Left lung (tissue), 14 donors: ENCODE measurements at places on chromosomes 7 and 10. TPM values are rescaled to one million over a fixed set of nuclear protein-coding genes. Genes with fewer than 3 reads are reported as not detected.

GRCh38 chr7:112116358-112116757 is 89.8 kb downstream of the DOCK4 start:
- H3K27ac ChIP-seq = no peak overlapping the region
- H3K4me1 ChIP-seq = peaks cover 12% of the 10 kb centered on the region
- DNase-seq = no peak
- no peaks in the 10 kb centered on the region for H3K36me3 ChIP-seq

GRCh38 chr7:147412782-147413556 is 1177.6 kb upstream of the C7orf33 start:
- H3K4me3 ChIP-seq = no peak overlapping the region
- no peaks in the 10 kb centered on the region for H3K36me3 ChIP-seq
- DNase-seq = no peak
- no peak overlapping the region for H3K27ac ChIP-seq

Gene FAM24B
- 4.0 TPM for total RNA-seq

Gene LRRTM3
- not detected for total RNA-seq

- no peaks in the 10 kb centered on the region for H3K4me1 ChIP-seq
- H3K36me3 ChIP-seq = peaks cover 71% of the 10 kb centered on the region
- DNase-seq = no peak
- H3K27ac ChIP-seq = no peak overlapping the region
Measured at GRCh38 chr10:68348265-68348741, 15.6 kb upstream of the PBLD start.

Gene ATP6V0A4
- 7.3 TPM for total RNA-seq

DNA sequence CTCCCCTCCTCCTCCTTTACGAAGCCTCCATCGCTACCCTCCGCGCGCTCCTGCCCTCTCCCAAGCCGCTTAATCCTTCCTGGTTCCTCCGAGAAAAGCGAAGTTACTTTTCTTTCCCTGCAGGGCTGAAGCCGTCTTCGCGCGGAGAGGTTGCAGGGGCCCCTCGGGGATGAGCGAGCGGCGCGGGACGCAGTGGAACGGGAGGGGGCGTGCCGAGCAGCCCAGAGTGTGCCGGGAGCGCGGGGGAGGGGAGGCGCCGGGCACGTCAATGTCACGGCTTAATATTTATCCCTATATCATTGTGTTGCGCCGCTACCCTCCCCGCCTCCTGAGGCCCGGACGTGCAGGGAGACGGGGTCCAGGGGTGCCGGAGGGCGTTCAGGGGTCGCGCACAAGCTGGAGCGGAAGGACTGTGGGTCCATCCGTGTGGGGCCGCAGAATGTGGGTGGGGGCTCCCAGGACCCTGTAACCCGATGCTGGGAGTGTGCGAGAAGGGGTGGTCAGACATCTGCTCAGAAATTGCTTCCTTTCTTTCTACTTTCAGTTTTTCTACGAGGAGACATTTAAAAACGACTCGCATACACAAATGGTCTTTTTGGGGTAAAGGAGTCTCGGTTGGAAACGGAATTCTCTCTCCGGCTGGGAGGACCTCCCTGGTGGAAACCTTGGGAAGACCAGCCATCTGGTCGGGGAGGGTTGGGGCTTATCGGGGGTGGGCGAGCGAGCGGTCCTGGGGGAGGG is 2.4 kb downstream of the CDK6 start:
- H3K4me1 ChIP-seq = peaks cover 2% of the 10 kb centered on the region
- DNase-seq = peak; percentile 88
- peak overlapping the region; percentile 82 for H3K4me3 ChIP-seq
- no peaks in the 10 kb centered on the region for H3K36me3 ChIP-seq

DNA sequence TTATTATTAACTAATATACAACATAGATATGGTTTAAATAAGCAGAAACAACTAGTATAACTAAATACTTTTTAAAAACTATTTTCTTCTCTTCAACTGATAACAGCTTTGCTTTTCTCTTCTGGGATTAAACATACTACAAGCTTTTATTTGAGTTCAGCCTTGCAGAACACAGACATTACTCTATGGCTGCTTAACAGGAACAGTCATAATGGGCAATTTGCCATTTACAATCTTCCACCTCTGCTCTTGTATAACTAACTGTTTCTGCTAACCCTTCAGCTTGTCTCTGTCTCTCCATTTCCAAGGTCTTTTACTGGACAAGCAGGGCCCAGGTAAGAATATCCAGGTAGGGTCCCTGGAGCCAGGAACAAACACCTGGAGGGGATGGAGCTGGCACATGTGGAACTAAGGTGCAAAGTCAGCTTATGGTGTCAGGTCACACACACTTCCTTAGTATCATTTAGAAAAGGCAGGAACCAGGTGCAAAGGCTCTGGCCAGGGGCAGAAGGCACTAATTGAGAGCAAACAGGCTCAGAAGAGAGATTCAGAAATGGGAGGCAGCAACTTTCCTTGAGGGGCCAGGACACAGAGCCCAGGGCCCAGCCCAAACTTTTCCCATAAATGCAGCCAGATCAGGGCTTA is 93.1 kb downstream of the STRA8 start:
- H3K4me3 ChIP-seq = no peak overlapping the region
- no peak overlapping the region for H3K27ac ChIP-seq
- no peaks in the 10 kb centered on the region for H3K36me3 ChIP-seq
- DNase-seq = no peak
- H3K27me3 ChIP-seq = no peaks in the 10 kb centered on the region

GRCh38 chr10:49235392-49235791 is 47.2 kb upstream of the TMEM273 start:
- H3K36me3 ChIP-seq = no peaks in the 10 kb centered on the region
- H3K4me3 ChIP-seq = no peak overlapping the region
- H3K27ac ChIP-seq = no peak overlapping the region

Gene PTEN
- 118 TPM for total RNA-seq

Gene RAB19
- total RNA-seq = 1.6 TPM

GRCh38 chr10:48684463-48684791 is 246 bp upstream of the WDFY4 start:
- no peak for DNase-seq
- H3K4me3 ChIP-seq = no peak overlapping the region
- H3K27ac ChIP-seq = no peak overlapping the region
- H3K4me1 ChIP-seq = no peaks in the 10 kb centered on the region
- no peaks in the 10 kb centered on the region for H3K27me3 ChIP-seq

Gene PTPRN2
- total RNA-seq = 6.9 TPM

GRCh38 chr7:780081-780480 is 52.2 kb upstream of the SUN1 start:
- no peak overlapping the region for H3K4me3 ChIP-seq
- DNase-seq = peak; percentile 71

Gene DNA2
- total RNA-seq = 7.2 TPM

DNA sequence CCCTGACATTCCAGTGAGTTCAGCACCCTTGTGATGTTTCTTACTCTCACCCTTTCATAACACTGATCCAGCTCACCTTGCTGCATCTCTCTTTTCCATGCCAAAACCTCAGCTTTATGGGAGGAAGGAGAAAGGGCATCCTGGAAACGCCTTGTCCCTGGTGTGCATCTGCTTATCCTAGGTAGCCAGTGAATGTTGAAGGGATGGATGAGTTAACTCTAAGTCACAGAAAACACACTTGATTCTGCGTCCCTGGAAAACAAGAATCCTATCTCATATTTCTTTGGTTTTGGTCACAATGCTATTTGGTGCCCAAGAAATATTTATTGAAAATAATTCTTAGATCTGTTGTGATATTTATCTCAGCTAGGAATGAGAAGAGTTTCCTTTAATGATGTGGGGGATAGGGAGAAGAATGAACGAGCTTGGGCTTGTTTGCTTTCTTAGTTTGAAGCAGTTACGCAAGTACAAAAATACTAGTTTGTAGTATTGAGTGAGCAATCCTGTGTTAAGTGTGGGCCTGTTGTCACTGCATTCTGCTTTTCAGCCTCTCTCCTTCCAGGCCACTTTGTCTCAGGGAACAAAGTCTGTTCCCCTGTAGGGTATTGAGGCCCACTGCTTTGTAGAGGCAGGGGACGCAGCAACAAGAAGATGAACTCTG is 126.5 kb downstream of the ARID5B start:
- H3K4me3 ChIP-seq = no peak overlapping the region
- H3K4me1 ChIP-seq = peaks cover 13% of the 10 kb centered on the region
- no peak overlapping the region for H3K27ac ChIP-seq
- H3K36me3 ChIP-seq = no peaks in the 10 kb centered on the region

GRCh38 chr10:8137272-8137681 is 82.8 kb downstream of the GATA3 start:
- no peak for DNase-seq
- H3K4me3 ChIP-seq = no peak overlapping the region
- no peaks in the 10 kb centered on the region for H3K4me1 ChIP-seq
- H3K27me3 ChIP-seq = peaks cover 18% of the 10 kb centered on the region
- no peaks in the 10 kb centered on the region for H3K36me3 ChIP-seq

DNA sequence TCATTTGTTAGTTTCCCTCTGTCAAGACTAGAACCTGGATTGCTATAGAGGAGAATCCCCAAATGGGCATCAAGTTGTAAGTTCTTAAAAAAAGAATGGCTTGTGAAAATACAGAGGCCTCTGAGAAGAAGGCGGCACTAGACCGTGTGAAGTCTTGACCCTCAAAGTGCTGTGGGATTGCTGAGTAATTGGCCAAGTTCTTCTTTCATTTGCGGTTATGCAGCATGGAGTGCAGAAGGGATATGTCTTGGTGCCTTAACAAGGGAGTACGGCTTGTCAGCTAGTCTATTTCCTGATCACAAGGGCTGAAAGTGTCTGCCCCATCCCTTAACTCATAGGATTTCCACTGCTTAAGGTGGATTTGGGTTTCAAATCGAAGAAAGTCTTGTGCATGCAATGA is 81.2 kb downstream of the MKX start:
- H3K4me3 ChIP-seq = no peak overlapping the region
- no peaks in the 10 kb centered on the region for H3K36me3 ChIP-seq
- peaks cover 16% of the 10 kb centered on the region for H3K4me1 ChIP-seq
- no peaks in the 10 kb centered on the region for H3K27me3 ChIP-seq
- no peak overlapping the region for H3K27ac ChIP-seq

DNA sequence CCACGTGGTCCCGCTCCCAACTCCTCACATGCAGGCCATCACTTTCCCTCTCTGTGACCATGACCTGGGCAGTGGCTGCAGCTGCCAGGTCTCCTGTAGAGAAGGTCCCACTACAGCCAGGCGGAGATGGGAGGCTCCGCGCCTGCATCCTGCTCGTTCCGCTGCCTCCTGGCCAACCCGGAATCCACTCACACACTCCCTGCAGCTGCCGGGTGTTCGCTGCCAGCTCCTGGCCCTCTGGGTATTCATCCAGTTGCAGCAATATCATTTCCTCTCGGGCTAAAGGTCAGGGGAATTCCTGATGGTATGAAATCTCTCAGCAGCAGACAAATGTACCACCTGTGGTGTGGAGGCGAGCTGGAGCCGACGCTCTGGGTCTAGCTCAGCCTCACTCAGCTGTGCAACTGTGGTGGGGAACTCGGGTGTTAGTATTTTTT is 65.7 kb downstream of the TLL2 start:
- peaks cover 20% of the 10 kb centered on the region for H3K27me3 ChIP-seq
- DNase-seq = no peak
- H3K4me3 ChIP-seq = no peak overlapping the region
- no peaks in the 10 kb centered on the region for H3K36me3 ChIP-seq
- H3K4me1 ChIP-seq = no peaks in the 10 kb centered on the region
- no peak overlapping the region for H3K27ac ChIP-seq

DNA sequence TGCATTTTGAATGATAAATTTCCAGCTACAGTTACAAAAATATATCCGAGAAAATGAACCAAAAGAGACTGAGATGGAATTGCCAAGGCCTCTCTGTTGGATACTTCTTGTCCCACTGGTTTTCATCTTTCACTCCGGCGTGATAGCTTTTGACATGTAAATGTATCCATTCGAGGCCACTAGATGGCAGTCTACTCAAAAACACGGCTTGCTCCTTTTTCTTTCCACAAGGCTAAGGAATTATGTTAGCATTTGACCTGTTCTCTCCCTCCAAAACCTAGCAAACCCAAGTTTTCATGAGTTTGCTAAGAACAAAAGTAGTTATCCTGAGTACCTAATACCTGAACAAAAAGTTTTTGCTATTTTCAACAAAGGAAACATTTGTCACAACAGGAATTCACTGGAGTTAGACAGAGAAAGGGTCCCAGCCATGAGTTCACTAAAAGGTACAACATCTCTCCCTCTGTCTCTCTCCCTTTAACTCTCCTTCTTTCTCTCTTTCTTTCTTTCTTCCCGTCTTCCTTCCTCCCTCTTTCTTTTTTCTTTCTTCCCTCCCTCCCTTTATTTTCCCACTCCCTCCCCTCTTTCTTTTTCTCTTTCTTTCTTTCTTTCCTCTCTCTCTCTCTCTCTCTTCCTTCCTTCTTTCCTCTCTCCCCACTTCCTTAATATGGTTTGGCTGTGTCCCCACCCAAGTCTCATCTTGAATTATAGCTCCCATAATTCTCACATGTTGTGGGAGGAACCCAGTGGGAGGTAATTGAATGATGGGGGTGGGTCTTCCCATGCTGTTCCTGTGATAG is 207.9 kb upstream of the MYO3A start:
- no peaks in the 10 kb centered on the region for H3K4me1 ChIP-seq
- H3K36me3 ChIP-seq = no peaks in the 10 kb centered on the region
- H3K4me3 ChIP-seq = no peak overlapping the region
- peak; percentile 34 for DNase-seq
- H3K27ac ChIP-seq = no peak overlapping the region

Gene BCAP29
- total RNA-seq = 80.3 TPM

DNA sequence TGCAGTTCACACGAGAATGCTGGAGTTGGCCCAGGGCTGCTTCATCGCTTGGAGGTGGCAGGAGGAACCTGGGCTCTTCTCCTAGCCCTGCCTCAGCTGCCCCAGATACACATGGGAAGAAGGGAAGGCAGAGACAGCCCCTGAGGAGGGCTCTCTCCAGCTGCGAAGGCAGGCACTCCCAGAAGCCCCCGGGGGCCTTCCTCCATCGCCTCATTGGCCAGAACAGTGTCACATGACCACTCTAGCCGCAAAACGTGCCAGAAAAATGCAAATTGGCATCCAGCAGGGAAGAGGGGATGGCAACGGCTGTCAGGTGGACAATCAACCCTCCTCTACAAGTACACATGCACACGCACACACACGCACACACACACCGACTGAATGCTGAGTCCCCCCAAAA is 217.8 kb upstream of the FRMD4A start:
- H3K4me1 ChIP-seq = peaks cover 95% of the 10 kb centered on the region
- H3K4me3 ChIP-seq = no peak overlapping the region
- DNase-seq = no peak
- H3K27me3 ChIP-seq = no peaks in the 10 kb centered on the region
- H3K27ac ChIP-seq = peak overlapping the region; percentile 89
- peaks cover 12% of the 10 kb centered on the region for H3K36me3 ChIP-seq

Gene LLCFC1
- not detected for total RNA-seq

- H3K27me3 ChIP-seq = no peaks in the 10 kb centered on the region
- no peak overlapping the region for H3K27ac ChIP-seq
- no peaks in the 10 kb centered on the region for H3K36me3 ChIP-seq
- no peak for DNase-seq
- H3K4me3 ChIP-seq = no peak overlapping the region
Measured at GRCh38 chr10:25978771-25979170, 44.7 kb downstream of the MYO3A start.

DNA sequence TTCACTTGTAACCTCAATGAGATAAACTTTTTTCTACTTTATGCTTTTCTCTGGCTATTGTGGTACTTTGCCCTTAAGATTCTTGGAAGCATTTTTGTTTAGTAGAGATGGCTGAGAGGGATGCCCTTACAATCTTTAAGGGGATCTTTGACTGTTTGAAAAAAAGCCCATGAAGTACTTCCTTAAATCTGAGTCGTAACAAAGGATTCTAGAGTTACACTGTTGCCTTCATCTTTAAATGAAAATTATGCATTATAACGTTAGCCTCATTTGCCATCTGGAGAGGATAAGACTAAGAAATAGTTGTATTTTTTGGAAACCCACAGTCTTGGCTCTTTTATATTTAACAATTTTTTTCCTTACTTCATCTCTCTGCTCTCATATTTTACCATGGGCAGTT is 37.8 kb upstream of the FZD1 start:
- no peaks in the 10 kb centered on the region for H3K36me3 ChIP-seq
- no peak overlapping the region for H3K4me3 ChIP-seq
- no peak for DNase-seq
- H3K27ac ChIP-seq = no peak overlapping the region
- no peaks in the 10 kb centered on the region for H3K4me1 ChIP-seq
